ENCODE measurements at places on chromosomes 5 and 9.

DNA sequence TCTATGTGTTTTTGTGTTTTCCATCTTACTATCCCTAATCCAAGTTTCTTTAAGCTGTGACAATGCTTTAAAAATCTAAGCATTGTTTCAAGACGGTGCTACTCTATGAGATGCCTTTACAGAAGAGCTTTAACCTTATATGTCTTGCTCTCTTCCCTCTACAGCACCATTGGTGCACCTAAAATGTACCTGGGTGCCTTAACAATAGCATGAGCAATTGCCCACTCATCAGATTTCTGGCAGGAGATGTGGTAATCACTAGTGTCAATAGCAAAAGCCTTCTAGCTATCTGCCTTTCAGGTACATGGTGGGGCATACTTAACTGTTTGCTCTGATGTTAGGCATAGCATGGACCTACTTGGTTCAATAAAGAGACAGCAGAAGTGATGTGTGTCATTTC lies 222.3 kb upstream of the KIF2A start:
- no peak for DNase-seq

GRCh38 chr9:108241384-108242073 lies 614.3 kb downstream of the ACTL7B start:
- DNase-seq: no peak

- DNase-seq: no peak
These were observed 2.9 kb downstream of the HTR1A start for GRCh38 chr5:63959177-63959982.

- DNase-seq: no peak
These were observed 163.1 kb downstream of the SEC61B start for GRCh38 chr9:99385215-99385614.

- DNase-seq: no peak
These were observed 118.3 kb upstream of the KLF9 start for GRCh38 chr9:70532716-70533115.

Data from natural killer cell (primary cell).